GM12864 (cell line): ENCODE measurements at places on chromosomes 16 and 17.

- no peak for DNase-seq
Observed at GRCh38 chr17:42212382-42212781, 18.1 kb upstream of the GHDC start.

DNA sequence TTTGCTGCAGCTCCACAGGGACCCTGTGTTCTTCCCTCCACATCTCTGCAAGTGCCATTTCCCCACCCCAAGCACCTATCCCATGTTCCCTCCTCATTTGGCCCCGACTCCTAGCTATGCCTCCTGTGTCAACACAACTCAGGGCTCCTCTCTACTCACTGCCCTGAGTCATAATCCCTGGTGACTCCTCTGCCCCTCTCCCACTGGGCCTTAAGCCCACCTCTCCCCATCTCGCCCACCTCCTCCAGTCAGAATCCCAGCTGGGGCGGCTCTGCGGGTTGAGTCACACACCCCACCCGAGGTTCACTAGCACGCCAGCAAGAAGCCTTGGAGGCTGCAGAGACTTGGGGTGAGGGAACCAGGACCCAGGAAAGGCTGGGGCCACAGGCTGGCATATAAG lies 346.2 kb downstream of the FOXL1 start:
- DNase-seq, result no peak

DNA sequence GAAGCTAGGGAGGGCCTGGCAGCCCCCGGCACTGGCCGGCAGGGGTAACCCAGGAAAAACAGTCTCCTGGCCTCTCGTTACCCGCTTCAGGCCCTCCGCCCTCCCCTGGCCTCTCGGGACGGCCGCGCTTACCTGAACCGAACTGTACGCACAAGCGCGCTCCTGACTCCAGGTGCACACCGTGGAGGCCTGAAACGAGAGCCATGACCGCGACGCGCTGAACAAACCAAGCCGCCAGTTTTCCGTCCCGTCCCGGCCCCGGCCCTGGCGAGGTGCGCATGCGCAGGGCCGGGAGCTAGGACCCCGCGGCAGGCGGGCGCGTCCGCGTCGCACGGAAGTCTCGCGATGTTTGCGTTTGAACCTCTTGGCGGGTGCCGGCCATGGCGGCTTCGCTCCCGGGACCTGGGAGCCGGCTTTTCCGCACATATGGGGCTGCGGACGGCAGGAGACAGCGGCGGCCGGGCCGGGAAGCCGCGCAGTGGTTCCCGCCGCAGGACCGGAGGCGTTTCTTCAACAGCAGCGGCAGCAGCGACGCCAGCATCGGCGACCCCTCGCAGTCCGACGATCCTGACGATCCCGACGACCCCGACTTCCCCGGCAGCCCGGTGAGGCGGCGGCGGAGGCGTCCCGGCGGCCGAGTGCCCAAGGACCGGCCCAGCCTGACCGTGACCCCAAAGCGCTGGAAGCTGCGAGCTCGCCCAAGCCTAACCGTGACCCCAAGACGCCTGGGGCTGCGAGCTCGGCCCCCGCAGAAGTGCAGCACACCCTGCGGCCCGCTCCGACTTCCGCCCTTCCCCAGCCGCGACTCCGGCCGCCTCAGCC lies at the start of gene HASPIN:
HASPIN (plus strand) TSS at position 348 of the 822 bp plus-strand sequence; CDS start at position 381, 33 bp downstream.
- DNase-seq, result peak; percentile 71

GRCh38 chr16:60907645-60908044 lies 1128.6 kb downstream of the CDH8 start:
- no peak for DNase-seq

DNA sequence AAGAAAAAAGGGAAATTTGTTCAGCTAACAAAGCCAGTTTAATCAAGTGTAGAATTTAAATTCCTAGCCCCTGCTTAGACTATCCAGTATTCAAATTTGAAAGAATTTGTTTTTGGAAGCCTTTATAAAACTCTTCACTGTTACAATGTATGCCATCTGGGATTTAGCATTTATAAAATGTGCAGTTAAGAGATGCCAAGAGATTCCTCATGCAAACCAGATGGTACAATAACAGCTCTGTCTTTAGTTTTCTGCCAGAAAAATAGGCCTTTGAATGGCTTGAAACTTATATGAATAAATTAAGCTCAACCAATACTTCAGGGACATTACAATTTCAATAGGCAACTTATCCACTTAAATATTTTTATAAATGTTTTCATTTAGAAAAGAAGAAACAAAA lies 6.8 kb upstream of the ANKS4B start:
- DNase-seq, result no peak

DNA sequence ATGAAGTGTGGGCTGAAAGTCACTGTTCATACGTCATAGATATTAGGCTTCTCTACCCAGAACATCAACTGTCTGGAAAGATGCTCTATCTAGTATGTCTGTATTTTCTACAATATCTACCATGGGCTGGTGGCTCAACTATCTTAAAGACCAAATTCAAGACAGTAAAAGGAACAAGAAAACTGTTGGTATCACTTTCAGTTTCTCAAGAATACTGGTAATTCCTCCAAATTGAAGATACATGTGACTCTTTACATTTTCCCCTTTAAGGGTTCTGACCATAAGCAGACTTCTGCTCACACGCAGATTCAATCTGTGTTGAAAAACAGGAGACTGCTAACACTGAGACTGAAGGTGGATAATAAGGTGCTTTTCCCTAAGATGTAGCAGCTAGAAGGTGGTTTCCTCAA lies 24.2 kb downstream of the XPO6 start:
- DNase-seq, result no peak

DNA sequence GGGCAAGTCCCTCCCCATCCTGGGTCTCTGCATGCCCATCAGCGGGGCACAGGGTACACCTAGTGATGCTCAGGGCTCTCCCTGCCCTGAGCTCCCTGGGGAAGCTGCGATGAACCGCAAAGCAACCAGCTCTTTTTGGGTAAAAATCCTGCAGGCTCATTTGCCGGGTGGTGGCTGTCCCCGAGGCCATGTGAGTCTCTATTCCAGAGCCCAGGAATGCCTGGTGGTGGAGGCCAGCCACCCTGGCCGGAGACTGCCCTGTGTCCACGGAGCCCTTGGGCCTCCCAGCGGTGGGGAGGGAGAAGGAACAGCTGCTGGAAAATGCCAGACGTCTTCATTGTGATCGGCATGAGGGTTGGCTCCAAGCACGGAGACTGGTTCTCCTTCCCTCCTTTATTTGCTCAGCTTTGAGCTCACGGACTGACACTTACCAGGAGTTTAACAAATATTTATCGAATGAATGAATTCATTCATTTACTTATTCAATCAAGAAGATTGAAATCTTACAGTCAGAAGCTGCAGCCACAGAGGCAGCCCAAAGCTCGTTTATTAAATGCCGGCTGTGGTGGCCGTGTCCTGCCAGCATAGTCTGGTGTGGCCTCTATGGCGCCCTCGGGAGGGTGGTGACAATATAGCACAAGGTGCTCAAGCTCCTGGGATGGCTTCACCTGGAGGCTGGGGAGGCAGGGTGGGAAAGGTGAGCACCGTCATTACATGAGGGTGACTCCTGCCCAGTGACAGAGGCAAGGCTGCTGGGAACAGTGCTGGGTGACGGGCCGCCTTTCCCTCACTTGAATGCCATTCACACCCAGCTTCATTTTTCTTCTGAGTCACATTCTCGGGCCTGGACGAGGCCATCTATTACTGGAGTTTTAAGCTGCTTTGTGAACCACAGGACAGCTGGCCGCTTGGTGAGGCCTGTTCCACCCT lies 31.1 kb upstream of the JPH3 start:
- DNase-seq, result no peak

DNA sequence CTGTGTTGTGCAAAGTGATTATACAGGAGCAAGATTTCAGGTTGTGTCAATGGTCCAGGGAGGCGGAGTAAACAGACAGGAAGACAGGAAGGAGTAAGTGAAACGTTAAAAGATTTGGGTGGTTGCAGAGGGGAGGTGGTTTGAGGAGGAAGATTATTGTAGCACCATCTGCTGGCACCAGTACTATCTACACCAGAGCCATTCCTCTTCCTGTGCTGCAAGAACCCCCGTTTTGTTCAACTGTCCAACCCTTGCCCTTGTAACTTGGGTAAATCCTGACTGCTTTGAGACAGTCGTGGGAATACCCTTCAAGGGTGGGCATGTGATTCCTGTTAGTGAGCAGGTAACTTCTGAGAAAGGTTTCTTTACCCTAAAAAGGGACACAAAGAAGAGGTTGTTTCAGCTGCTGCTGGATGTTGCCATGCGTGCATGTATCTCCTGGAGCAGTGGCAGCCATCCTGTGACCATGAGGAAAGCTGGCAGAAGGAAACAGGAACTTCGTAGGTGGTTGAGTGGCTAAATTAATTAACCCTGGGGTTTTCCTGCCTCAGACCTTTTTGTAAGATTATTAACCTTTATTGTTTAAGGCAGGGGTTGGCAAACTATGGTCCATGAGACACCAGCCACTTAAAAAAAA lies 124.1 kb downstream of the PRKCA start:
- peak; percentile 13 for DNase-seq

- no peak for DNase-seq
Observed at GRCh38 chr17:27290916-27291598, 2.9 kb upstream of the WSB1 start.

- DNase-seq, result no peak
Observed at GRCh38 chr17:76003915-76004314, 3.3 kb downstream of the CDK3 start.

DNA sequence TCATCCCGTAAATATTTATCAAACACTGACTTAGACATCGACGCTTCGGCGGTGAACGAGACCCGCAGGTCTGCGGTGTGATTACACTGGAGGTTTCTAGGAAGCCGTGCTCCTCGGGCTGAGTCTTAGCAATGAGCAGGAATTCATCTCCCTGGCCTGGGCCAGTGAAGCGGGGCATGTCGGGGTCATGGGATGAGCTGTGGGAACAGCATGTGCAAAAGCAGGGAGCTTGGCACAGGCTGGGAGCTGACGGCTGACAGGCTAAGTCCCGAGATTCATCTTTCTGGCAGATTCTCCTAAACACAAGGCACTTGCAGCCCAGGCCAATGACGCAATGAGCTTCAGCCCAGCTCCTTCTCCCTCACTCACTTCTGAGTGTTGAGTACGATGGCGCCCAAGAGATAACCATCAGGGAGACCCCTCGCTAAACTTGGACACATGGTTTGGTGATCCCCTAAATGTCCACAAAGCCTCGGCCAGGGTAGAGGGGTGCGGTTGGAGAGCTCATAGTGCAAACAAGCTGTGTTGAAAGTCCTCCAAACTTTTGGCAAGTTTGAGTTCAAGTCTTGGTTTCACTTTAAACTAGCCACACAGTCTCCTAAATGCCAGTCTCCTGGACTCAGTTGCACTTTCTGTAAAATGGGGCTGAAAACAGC lies 12.8 kb downstream of the CRISPLD2 start:
- no peak for DNase-seq

DNA sequence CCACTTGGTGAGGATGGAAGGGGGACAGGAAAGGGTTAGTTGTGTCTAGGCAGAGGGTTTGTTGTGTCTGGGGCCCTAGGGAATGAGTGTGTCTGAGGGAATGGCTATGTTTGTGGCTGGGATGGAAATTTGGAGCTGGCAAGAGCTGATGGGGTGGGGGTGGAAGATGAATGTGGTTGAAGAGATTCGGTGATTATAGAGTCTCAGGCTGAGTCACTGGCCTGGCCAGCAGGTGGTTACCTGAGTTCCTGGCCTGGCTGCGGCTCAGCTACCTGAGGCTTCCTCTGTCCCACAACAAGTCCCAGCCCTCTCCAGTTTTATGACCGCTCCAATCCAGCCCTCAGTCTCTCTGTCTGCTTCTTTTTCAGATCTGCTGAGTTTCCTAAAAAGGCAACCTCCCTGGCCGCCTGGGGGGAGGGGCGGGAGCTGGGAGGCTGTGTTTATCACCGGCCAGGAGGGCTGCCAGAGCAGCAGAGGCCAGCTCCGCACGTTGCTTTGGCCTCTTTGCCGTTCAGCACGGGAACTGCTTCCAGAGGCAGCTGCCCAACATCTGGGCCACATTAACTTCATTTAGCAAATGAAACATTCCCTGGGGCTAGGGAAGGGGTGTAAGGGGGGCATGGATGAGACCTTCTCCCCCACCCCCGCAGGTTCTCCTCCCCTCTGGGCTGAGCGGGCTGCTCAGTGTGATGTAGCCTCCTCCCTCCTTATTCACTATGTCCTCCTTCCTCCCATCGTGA lies 21.8 kb downstream of the ITGB3 start:
- DNase-seq, result no peak

- DNase-seq, result no peak
Observed at GRCh38 chr17:37301288-37301687, 74.5 kb upstream of the C17orf78 start.

DNA sequence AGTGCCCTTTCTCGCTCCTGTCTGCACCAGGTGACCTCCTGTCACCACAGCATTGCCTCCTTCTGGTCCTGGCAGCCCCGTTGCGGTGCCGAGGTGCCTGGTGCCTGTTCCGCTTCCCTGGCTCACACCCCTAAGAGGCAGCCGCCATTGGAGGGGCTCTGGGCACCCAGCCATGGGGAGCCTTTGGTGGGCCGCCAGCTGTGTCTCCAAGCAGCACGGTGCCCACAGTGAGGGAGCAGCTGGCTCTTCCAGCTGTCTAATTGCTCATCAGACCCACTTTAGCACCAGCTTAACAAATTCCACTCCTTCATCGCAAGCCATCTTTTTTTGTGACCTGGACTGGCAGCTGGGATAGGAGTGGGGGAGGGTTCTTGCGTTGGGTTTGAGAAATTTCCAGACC lies 276.1 kb downstream of the SNX29 start:
- no peak for DNase-seq

GRCh38 chr16:67917852-67918236 lies 13.8 kb downstream of the CTRL start:
- DNase-seq, result no peak
